ENCODE measurements at places on chromosomes 1 and 21. TPM values are rescaled to one million over a fixed set of nuclear protein-coding genes. Genes with fewer than 3 reads are reported as not detected.

ASPM gene
- total RNA-seq = 0.77 TPM

NR1I3 gene
- not detected for total RNA-seq

CERS2 gene
- 82.9 TPM for total RNA-seq

VPS72 gene
- 69.4 TPM for total RNA-seq

GPBP1L1 gene
- total RNA-seq = 140 TPM

IQCC gene
- total RNA-seq = 2.6 TPM

SIPA1L2 gene
- total RNA-seq = 16.6 TPM

PLA2G2D gene
- not detected for total RNA-seq

FABP3 gene
- 0.79 TPM for total RNA-seq

NTNG1 gene
- 2.4 TPM for total RNA-seq

LCE1E gene
- total RNA-seq = not detected

GRCh38 chr1:191520345-191520744 is 637.9 kb upstream of the RGS18 start:
- DNase-seq = no peak

GRCh38 chr1:111364690-111365089 is 62.8 kb downstream of the OVGP1 start:
- DNase-seq = peak; percentile 47

GRCh38 chr1:26493938-26494337 is 21.7 kb downstream of the HMGN2 start:
- no peak for DNase-seq

- DNase-seq = no peak
These were observed 13.3 kb downstream of the COL6A2 start for GRCh38 chr21:46111193-46111571.

DNA sequence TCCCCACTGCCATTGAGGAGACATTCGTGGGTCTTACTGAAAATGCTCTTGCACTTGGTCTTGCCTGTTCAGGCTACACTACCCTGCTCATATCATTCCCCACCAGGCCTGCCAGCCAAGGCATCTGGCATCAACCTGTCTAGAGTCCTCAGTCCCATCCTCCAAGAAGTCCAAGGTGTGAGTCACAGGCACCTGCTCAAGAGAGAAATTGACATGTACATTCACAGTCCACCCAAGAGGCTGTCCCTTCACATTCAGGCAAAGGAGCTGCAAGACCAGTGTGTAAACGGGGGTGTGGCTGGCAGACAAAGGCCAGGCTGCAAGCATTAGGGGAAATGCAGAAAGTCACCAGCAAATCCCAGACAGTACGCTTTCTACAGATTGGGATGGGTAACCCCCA is 13.1 kb upstream of the PLA2G2C start:
- DNase-seq = peak; percentile 70

DNA sequence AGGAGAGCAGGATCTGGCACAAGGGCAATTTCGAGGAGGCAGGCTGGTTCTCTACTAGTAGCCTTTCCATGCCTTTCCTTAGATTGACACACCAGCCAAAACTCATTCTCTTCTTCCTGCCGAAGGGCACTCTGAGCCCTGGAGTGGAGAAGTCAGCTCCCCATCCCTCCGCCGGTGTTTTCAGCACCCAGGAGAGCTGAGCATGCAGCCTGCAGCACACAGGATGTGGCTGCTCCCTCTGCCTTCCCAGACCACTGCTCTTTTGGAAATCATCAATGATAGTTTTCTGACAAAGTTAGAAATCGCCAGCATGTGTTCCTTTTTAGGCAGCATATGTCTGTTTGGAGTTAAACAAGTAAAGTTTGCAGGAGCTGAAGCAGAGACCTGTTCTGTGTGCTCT is 11.7 kb downstream of the RNU5D-1 start:
- DNase-seq = no peak

- no peak for DNase-seq
These were observed 79.3 kb downstream of the SH3BGR start for GRCh38 chr21:39531064-39531463.

DNA sequence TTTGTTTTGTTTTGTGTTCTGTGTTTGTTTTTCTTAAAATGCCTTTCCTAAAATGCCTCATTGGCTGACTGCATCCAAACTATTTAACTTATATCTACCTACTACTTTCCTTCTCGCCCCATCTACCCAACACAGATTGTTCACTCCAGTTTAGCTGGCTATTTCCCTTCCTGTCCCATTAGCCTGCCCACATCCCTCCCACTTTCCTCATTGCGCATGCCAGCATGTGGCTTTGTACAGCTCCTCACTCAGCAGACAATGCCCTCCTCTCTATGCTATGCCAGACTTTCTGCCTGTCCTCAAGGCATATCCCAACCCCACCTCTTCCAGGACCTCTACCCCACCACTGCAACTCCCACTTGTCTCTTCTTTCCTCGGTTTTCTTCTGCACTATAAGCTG is 94.7 kb upstream of the C1orf21 start:
- no peak for DNase-seq

GRCh38 chr1:110672001-110672752 is 2.6 kb downstream of the KCNA3 start:
- no peak for DNase-seq

DNA sequence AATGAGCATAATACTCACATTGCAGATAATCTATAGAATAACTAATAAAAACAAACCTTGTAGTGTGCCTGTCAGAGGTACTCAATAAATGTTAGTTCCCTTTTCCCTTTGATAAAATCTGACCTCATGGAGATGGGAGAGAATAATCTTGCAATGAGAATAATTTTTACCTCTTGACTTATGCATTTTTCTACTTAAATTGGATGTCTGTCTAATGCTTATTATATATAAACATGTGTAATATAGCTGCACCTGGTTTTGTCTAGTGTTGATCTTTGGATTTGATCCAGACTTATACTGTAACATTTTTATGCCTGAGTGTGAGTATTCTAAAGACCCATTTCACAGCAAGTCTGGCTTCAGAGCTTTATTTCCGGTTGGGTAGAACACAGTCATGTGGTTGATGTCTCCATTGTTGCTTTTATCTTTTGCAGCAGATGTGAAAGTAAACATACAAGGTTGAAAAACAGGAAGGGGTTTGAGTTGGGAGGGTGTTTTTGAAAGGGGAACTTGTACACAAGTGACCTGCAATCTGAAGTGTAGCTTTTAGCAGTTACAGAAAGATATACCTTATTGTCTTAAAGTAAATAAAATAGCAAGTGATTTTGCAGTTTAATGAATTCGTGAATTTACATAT is 12.4 kb downstream of the EPB41 start:
- no peak for DNase-seq

- no peak for DNase-seq
These were observed 191.7 kb downstream of the DISC1 start for GRCh38 chr1:231818337-231818736.

- peak; percentile 94 for DNase-seq
These were observed 37.5 kb downstream of the SPAG17 start for GRCh38 chr1:118147522-118147921.

Measured in bronchial epithelial cell (primary cell).